ENCODE measurements at places on chromosomes 12 and 14.

DNA sequence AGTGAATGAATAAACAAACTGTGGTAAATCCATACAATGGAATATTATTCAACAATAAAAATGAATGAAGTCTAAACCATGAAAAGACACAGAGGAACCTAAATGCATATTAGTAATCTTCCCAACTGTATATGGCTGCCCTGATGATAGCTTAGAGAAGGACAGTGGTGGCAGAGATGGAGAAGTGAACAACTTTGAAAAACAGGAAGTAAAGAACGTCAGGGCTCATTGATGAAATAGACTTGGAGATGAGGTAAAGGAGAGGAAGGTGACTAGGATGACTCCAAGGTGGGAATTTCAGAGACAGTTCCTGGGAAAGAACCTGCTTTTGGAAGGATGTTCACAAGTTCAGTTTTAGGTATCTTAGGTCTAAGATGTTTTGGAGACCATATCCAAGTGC, 36.3 kb upstream of the NT5DC3 start:
- DNase-seq = no peak

DNA sequence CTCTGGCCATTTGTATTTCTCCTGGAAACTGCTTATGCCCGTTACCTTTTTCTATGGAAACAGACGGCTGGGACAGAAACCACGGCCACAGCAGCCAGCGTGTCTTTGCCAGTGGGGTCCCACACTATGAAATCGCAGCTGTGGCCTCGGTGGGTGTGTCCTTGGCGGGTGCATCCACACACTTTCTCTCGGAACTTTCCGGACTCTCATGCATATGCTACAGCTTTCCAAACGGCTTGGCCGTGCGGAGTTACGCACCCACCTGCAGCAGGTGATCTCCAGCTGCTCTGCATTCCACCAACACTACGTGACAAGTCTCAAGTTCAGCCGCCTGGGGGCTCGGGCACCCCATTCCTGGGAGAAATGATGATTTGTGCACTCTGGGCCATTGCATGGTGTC, 1.3 kb upstream of the BTBD6 start:
- DNase-seq = no peak

DNA sequence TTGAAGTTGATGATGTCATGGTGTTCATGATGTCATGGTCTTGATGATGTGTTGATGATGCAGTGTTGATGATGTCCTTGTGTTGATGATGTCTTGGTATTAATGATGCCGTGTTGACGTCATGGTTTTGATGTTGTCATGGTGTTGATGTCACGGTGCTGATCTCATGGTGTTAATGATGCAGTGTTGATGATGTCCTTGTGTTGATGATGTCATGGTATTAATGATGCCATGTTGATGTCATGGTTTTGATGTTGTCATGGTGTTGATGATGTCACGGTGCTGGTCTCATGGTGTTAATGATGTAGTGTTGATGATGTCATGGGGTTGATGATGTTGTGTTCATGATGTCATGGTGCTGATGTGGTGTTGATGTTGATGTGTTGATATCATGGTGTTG, 48.0 kb upstream of the RIMBP2 start:
- no peak for DNase-seq

- peak; percentile 12 for DNase-seq
These were observed 68.6 kb upstream of the MAX start for GRCh38 chr14:65170768-65171507.

GRCh38 chr14:61586544-61587055, 108.7 kb upstream of the HIF1A start:
- no peak for DNase-seq

DNA sequence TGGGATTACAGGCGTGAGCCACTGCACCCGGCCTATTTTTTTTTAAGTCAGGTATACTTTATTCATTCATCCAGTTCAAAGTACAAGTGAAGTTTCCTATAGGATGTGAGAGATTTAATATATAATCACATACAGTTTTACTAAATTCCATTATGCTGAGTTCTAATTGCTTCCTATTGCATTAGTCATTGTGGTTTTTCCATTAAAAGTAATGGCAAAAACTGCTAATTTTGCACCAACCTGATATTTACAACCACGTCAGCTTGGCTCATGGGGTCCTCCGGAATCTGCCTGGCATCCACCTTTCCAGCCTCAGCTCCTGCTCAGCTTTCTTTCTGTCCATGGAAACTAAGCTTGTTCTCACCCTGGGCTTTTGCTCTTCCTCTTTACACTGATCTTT, 67.0 kb upstream of the CSRP2 start:
- no peak for DNase-seq

GRCh38 chr12:88932457-88932856, 352.2 kb upstream of the KITLG start:
- DNase-seq = no peak

- no peak for DNase-seq
These were observed 83.5 kb downstream of the PTPRR start for GRCh38 chr12:70837026-70837425.

GRCh38 chr14:53847057-53847456, 109.6 kb downstream of the BMP4 start:
- DNase-seq = no peak

DNA sequence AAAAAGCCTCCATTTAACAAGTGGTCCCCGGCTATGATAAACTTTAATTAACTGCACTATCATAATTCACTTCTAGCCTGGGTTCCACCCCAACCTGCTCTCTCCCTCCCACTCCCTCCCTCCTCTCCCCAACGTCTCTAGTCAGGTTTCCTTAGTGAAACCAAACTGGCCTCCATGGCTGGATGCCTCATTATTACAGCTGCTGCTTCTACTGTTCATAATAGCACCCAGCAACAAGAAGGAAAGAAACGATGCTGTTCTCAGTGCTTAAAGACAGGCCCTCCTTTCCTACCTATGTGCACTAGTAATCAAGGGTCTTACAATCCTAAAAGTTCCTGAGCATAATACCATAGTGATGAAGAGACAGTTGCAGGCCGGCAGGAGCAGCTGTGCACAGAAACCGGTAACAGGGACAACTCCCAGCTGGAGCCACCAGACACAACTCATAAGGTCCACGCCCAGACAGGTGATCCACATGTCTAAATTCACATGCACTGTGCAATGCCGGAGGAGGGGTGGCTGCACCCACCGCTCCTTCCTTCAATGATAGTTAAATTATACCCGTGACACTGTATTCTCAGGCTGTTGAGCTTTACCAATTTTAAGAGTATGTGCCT, 6.2 kb downstream of the IRF2BPL start:
- no peak for DNase-seq

GRCh38 chr12:56221232-56221756, 428 bp downstream of the RNF41 start:
- DNase-seq = no peak

GRCh38 chr12:126390969-126391566, 1325.8 kb downstream of the AACS start:
- no peak for DNase-seq

DNA sequence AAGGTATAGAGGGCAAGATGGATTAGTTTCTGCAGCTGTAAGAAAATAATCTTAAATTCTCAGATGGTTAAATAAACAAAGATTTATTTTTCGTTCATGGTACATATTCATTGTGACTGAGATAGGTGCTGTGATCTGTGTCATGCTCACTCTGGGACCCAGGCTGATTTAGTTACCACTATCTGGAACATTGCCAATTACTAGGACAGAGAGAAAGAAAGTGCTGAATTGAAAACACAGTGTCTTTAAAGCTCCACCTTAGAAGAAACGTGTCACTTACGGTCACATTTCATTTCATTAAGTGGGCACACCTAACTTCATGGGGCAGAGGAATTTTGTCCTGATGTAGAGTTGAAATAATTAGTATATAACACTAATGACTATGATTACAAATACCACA, 430.0 kb downstream of the CCDC91 start:
- no peak for DNase-seq

DNA sequence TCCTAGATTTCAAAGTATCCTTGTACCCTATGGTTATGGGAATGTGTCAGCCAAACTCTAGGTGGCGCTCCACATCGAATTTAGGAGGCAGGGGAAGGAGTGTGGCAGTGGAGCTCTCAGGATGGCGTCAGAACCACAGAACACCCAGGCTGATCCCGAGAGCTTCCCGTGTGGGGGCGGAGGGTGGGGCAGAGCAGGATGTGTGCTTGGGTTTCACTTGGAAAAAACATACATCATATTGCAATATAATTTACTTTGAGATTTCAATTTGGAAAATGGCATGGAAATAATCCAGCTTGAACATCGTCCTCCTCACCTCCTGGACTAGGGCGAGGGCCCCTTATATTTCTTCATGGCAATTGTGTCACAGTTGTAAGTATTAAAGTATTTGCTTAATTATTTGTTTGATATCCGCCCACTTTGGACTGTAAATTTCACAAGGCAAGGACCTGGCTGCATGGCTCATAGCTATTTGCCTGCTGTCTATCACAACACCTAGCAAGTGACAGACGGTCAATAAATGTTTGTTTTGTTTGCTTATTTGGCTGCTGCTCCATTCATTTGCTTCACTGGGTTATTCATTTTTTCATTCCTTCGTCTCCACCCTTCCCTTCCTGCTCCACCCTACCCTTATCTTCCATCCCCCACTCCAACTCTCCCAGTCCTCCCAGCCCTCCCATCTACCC, 221.5 kb upstream of the HMGA2 start:
- no peak for DNase-seq

DNA sequence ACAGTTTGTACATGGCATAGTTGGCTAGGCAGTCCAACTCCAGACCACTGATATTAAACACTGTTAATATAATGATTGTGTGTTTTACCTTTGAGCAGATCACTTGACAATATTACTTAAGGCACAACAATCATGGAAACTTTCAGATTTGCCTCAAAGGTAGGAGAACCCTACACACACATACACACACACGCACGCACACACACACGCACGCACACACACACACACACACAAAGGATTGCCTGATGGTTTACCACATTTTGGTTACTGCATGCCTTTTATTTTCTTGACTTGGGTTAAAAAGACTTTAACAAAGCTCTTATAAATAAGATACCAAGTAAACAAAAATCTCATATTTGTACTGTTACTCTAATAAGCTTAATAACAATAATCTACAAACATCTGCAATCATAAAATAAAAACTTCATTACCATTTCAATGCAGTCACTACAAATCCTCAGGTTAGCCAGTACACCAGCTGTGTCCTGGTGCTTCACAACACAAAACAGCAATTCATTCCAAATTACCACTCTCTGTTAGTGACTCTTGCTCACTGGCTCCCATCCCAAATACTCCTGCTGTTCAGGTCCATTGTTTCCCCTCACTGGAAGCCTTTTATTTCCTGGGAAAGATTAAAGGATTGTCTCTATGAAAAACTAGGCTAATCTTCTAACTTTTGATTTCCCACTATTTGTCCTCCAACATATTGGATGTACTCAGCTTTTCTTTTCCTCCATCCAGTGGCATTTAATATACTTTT, 175.2 kb upstream of the ATP2B1 start:
- DNase-seq = no peak
